Esophagus (tissue), 2 donors: ENCODE measurements at places on chromosomes 6 and 20. TPM values are rescaled to one million over a fixed set of nuclear protein-coding genes. Genes with fewer than 3 reads are reported as not detected.

Gene TP53TG5
- polyA plus RNA-seq, result not detected

Gene ATG5
- polyA plus RNA-seq, result 9.1 TPM

Gene FNDC11
- polyA plus RNA-seq, result 0.26 TPM

Gene SLC13A3
- 0.22 TPM for polyA plus RNA-seq

Gene TRERF1
- 8.1 TPM for polyA plus RNA-seq

Gene C6orf118
- polyA plus RNA-seq, result not detected

Gene TSPO2
- polyA plus RNA-seq, result 0.04 TPM

Gene SIRPD
- polyA plus RNA-seq, result not detected

Gene CST2
- not detected for polyA plus RNA-seq

Gene FOXF2
- polyA plus RNA-seq, result 8.1 TPM

Gene ZNF311
- 0.46 TPM for polyA plus RNA-seq

Gene ULBP3
- polyA plus RNA-seq, result 1.9 TPM

Gene SLC25A27
- 25.0 TPM for polyA plus RNA-seq

Gene LRRC73
- polyA plus RNA-seq, result 0.24 TPM

Gene SLC12A5
- polyA plus RNA-seq, result 0.25 TPM

Gene SNAP25
- polyA plus RNA-seq, result 0.12 TPM
